ENCODE measurements at places on chromosomes 6 and 20.
A peak's percentile ranks its signal among the peaks of the same experiment; 100 is the strongest.

DNA sequence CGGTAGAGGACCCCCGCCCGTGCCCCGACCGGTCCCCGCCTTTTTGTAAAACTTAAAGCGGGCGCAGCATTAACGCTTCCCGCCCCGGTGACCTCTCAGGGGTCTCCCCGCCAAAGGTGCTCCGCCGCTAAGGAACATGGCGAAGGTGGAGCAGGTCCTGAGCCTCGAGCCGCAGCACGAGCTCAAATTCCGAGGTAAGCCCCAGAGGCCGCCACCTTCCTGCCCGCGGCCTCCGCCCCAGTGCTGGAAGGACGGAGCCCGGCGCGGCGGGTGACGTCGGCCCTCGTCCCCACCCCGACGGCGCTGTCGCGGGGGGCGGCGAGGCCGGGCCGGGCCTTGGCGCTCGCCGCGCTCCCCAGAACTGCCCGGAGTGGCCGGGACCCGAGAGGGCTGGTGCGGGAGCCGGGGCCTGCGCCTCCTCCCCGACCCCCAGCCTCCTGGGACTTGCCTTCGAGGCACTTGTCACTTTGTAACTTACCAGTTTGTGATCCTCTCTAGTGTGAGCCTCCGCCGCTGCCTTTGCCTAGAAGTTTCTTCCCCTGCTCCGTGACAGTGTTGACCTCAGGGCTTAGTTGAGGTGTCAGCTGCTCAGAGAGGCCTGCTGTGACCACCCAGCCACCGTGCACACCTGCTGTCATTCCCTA is 417 bp downstream of the VAPB start:
- DNase-seq, result peak; percentile 49

DNA sequence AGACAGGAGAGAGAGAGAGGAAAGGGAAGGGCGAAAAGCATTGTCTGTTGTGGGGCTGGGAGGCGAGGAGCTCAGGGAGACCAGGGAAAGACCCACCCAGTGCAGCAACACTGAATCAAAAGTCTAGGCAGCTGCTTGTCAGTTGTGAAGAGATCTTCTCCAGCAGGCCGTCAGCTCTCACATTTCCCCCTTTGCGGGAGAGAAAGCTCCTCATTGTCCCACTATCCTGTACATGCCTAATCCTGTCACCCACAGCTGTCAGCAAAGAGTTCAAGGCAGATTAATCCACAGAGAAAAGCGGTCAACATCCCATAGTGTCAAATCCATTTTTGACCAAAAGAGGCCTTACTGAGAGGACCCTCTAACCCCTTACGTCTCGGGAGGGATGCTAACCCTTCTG is 27.3 kb downstream of the RNF182 start:
- DNase-seq, result no peak

- no peak for DNase-seq
Measured at GRCh38 chr6:34772940-34773339, 15.6 kb downstream of the SNRPC start.

DNA sequence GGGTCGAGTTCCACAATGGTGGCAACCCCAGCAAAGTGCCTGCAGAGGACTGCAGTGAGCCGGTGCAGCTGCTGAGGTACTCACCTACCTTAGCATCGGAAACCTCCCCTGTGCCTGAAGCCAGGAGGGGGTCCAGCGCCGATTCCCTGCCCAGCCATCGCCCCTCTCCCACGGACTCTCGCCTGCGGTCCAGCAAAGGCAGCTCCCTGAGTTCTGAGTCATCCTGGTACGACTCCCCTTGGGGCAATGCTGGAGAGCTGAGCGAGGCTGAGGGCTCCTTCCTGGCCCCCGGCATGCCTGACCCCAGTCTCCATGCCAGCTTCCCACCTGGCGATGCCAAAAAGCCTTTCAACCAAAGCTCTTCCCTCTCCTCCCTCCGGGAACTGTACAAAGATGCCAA is 134.1 kb upstream of the CLDN20 start:
- no peak for DNase-seq

DNA sequence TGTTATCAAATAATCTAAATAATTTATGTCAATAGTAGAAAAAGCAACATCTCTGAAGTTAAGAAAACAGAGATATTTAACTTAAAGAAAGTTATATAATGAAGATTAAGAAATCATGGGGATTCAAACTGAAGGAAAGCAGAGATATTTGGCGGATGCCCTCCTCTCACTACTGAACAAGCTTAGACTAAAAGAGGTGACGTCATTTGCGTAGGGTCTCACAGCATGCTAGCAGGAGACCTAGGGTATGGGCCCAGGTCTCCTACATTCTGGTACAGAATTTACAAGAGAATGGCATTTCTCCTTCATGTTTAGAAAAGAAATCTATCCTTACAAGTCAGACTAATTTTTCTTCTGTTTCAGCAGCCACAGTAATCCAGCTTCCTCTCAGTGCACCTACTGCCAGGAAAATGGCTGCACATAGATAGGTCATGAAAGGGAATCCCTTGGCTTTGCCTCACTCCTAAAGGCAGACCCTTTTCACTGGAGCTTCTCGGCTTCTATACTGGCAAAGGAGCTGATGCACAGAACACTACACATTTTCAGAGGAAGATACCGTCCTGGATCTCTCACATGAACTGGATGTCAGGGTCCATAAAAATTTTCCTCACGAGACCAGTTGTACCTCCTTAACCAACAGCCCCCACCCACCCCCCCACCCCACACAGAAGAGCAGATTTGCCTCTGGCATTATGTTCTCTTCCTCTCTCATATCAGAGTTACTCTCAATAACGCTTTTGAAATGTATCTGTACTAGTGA is 41.8 kb upstream of the DST start:
- DNase-seq, result no peak

DNA sequence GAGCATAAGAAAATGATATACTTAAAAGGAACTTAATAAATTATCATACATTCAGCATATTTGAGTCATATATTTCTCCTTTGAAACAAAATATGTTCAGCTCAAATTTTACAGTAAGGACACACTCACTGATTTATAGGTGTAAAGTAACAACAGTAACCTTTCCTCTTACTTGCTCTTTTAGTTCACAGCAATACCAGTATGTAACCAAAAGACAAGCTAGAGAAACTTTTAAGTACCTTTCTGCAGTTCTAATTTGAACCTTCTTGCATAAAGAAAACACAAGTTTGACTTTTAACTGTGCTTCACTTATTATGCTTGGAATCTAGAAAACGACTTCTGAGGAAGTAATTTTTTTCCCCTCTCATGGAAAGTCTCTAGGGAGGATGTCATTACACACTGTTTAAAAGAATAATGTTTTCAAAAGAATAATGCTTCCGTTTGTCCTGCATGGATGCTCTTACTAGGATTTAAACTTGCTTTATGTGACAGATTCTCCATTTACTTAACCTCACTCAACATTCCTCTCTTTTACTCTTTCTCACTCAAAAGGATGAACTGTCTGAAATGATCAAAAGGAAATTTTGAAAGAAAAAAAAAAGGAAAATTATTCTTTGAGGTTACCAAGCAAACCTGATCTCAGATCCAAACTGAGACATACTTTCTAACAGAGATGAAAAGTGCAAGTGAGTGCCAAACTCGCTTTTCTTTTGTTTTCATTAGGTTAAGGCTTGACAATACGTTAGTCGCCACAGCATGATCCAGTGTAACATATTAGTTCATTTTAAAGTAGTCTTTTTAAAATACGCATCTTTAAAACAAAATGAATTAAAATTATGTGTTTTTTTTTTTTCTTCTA is 22.4 kb upstream of the CALHM6 start:
- DNase-seq, result peak; percentile 67

- DNase-seq, result no peak
Measured at GRCh38 chr20:42308171-42308570, 690.0 kb upstream of the CHD6 start.

GRCh38 chr20:38224531-38224930 is 36.0 kb downstream of the KIAA1755 start:
- no peak for DNase-seq

DNA sequence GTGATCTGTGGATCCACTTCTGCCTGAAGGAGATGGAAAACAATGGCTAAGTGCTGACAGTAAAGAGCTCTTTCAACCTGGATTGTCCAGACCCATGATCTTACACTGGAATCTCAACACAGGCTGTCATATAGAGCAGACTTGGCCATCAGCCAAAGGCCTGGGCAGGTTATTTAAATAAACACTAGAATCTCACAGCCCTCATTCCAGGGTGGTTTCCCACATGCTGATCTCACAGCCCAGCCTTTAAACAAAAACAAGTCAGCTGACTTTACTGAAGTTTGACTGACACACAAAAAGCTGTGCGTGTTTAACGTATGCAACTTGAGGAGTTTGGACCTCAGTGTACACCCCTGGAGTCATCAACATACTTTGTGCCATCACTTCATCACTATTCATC is 28.4 kb downstream of the SYNDIG1 start:
- DNase-seq, result peak; percentile 72

DNA sequence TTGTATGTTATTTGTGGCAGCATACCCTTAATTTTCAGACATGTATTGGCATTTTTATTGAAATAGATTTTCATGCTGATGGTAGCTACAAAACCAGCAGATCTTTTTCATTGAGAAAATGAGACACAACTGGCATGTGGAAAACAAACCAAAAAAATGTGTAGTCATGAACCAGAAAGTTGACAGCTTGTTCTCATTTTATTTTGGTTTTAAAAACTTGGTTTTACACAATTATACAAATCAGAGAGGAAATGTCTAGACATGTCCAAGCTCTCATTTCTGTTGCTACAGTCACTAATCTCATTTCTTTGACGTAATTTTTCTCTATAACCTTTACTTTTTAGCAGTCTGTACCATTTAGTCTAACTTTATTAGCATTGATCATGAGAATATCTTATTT is 85.4 kb downstream of the GRIK2 start:
- no peak for DNase-seq

DNA sequence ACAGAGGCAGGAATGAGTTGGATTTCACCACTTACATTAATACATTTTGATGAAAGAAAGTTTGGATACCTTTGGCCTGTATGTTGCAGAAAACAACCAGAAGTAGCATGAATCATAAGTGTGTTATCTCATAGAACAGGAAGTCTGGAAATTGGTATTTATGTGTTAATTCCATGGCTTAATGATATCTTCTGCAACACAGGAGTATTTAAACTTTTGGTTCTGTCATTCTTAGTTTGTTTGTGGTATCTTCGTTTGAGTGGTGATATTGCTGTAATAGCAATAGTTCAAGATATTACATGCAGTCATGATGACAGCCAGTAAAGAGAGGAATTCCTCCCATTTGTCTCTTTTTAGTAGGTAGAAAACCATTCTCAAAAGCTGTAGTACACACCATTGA is 177.3 kb downstream of the CDKAL1 start:
- DNase-seq, result no peak

DNA sequence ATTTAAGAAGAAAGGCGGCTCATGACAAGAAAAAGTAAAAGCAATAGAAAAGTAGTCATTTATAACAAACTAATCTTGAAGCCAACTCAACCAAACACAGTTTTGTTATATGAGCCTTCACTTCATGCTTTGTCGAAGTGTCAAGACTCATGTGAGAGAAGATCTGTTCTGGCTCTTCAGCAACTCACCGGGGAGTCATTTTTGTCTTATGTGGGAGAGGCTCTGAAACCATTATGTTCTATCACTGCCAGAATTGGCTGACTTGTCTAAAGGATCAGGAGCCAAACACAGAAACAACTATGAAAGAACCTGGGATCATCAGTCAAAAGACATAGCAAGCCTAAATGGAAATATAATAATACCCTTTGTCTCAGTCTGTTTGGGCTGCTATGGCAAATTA is 105.2 kb downstream of the CDK19 start:
- no peak for DNase-seq

- no peak for DNase-seq
Measured at GRCh38 chr6:62465206-62465605, 179.2 kb upstream of the KHDRBS2 start.

GRCh38 chr6:148538261-148539190 is 195.9 kb downstream of the SASH1 start:
- DNase-seq, result peak; percentile 58

DNA sequence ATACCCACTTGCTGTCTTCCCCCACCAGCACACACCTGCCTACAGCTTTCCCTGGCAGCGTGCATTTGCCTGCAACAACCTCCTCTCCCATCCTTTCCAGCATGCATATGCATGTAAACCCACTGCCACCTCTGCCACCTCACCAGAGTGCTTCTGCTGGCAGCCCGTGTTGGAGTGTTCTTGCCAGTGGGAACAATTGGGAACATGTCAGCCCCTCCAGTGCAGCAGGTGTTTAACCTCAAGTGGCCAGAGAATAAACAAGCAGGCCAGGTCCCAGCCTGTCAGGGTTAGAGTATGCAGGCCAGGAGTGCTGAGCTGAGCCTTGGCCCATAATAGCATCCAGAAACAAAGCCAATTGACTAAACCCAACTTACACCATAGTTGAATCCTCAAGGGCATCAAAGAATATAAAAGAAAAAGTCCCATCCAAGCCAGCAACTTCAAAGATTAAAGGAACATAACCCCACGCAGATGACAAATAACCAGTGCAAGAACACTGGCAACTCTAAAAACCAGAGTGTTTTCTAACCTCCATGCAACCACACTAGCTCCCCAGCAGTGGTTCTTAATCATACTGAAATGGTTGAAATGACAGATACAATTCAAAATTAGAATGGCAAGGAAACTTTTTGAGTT is 1212.1 kb upstream of the CITED2 start:
- DNase-seq, result no peak

- peak; percentile 39 for DNase-seq
Measured at GRCh38 chr6:45420083-45420908, 42.6 kb upstream of the SUPT3H start.

DNA sequence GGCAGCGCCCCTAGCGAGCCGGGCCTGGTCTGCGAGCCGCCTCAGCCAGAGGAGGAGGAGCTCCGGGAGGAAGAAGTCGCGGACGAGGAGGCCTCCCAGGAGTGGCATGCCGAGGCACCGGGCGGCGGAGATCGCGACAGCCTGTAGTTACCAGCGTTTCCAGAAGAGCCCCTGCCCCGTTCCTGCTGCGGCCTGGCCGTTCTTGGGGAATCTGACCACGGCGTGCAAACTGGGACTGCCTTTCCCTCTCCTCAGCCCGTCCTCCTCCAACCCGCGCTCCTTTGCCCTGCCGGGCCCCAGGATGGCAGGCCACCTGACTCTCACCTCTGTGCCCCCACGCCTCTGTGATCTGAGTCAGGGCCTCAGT is 802 bp downstream of the HDGFL1 start:
- no peak for DNase-seq

DNA sequence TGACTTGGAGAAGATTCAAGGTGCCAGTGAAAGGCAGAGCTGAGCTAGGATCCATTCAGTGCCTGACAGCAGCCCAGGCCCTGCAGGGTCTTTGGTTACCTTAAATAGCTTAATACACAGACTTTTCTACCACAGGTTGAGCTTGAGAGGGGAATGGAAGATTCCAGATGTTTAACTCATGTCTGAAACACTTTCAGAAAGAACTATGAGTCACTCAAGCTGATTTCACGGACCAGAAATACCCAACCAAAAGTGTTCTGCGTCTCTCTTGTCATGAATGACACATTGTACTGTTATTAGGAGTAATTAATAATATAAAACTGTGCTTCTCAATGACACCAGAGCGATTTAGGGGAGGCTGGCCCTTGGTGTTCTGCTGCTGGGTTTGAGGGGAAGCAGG is 6.4 kb upstream of the PMEPA1 start:
- peak; percentile 74 for DNase-seq

All from fibroblast of skin of back (primary cell).